HEK293T (cell line): ENCODE measurements at places on chromosomes 16 and 17.
A peak's percentile ranks its signal among the peaks of the same experiment; 100 is the strongest.

GRCh38 chr16:84495506-84495905, 9.0 kb downstream of the MEAK7 start:
- DNase-seq, result no peak

DNA sequence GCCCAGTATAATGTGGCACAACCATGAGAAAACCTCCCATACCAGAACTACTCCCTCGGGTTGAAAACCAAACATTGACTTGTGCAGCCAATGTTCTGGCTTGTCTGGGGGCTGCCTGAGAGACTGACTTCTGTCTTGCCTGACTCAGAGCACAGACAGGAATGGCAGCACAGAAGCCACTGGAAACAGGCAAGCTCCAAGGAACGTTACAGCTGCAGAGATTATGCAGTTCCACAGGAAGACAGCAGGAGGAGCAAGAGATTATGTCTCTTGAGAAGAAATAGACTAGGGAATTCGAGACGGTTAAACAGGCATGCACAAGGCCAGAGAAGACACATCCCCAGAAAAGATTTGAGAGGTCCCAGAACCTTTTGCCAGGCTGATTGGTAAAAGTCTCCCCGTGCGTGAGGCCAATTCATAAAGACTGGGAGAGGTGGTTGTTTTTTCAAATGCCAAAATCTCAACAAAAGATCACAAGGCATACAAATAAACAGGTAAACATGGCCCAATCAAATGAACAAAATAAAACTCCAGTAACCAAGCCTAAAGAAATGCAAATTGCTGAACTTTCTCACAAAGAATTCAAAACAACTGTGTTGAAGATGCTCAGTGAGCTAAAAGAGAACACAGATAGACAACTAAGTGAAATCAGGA, 90.6 kb upstream of the CDH5 start:
- DNase-seq, result peak; percentile 69

DNA sequence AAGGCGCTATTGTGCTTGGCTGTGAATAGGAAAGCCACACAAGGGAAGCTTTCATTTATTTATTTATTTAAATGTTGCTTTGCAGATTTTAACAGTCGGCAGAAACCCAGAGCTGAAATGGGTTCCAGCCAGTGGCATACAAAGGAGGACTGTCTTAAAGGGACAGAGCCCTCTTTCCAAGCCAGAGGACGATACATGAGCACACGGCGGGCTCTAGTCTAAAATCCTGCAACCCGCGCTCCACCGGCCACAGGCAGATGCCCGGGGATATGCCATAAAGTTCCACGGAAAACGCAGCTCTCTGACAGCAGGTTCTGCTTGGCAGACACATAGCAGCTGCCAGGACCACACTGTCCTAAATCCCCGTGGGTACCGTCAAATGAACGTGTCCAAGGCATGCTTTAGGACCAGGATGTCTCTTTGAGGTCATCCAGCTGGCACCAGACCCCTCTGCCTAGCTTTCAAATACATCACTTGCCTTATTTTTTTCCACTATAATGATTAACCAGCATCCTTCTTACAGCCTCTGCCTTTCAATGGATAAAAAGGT, 64.6 kb downstream of the CYTH1 start:
- DNase-seq, result no peak

GRCh38 chr16:87515475-87516330, 22.9 kb upstream of the ZCCHC14 start:
- no peak for DNase-seq

DNA sequence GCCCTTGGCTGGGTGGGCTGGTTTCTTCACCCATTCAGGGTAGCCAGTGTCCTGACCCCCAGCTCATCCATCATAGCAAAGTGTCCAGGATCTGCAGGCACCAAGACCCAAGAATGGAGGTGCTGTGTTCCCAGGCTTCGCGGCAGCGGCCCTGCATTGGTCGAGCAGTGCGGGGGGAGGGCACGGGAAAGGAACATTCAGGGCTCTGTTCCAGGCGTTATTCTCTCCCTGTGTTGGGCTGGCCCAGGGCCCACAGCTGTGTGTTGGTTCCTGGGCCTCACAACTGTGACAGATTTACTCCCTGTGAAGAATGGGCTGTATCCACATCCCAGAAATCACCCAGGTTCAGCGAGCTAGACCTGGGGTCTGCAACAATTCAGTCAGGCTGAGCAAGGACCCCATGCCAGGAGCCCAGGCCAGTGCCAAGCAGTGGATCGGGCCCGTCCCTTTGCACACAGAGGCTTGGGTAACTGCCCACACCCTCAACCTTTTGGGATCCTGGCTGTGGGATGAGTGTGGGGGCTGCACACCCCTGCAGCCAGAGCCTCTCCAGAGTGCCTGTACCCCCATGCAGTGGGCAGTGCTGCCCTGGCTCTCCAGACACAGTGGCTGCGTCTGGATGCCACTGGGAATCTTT, 10.0 kb downstream of the GPT2 start:
- no peak for DNase-seq

GRCh38 chr16:24170407-24170806, 85.7 kb upstream of the CACNG3 start:
- no peak for DNase-seq

- DNase-seq, result peak; percentile 61
These were observed 1.6 kb downstream of the PPY start for GRCh38 chr17:43940630-43941029.

DNA sequence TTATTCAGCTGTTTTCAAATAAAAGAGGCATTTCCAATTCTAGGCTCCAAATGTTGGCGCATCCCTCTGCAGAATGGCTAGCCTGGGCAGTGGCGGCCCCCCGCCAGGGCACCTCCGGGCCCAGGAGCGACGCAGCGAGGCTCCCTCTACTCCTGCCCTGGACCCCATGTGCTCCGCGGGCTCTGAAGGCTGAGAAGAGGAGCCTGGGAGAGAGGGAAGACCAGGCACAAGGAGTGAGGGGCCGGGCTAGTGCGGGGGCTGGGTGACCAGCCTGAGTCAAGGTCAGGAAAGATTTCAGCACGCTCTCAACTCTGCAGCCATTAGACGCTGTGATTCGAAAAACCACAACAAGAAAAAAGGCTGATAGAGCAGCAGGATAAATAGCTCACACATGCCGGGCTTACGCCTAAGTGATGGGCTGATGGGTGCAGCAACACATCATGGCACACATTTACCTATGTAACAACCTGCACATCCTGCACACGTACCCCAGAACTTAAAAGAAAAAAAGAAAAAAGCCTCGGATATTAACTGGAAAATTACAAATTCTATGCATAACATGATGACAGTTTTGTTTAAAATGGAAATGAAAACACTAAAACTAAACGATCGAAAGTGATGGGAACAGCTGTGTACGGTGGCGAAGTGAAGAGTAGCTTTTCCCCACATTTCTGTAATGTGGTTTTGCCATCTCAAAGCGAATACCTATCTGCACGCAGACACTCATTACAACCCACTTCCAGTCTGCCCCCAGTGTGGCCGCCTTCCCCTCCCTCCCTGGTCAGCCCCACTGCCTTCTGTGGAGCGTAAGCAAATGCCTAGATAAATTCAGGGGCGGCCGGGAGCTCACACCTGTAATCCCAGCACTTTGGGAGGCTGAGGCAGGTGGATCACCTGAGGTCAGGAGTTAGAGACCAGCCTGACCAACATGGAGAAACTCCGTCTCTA, 44.4 kb downstream of the MAP1LC3B start:
- no peak for DNase-seq

DNA sequence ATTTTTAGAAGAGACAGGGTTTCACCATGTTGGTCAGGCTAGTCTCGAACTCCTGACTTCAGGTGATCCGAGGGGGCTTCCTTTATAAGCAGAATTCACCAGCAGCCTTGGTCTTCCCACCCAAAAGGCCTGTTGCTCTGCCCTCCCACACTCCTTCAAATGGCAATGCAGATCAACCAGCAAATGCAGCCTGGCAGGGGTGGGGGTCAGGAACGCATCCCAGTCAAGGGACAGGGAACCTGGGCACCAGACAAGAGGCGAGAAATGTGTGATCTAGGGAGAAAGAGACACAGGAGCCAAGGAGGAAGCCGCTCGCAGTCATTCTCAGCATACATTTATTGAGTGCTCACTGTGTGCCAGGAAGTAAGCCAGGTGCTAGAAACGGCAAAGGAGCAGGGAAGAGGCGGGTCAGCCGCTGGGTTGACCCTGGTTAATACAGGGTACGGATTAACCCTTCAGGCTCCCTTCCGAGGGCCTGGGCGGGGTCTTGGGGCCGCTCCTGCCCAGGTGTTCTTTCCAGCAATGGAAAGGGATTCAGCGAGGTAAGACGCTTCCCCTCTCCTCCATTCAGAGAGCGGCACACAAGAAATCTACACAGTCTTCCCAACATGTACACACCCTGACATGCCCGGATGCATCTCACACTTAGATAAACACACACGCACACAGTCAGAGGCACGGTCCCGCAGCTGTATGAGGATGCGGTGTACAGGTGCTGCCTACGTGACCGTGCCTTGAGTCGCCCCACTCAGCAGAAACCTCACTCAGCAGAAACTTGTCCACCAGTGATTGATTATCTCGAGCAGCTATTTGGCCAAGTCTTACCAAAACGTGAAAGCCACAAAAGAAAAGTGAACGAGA, 6.6 kb upstream of the PITPNA start:
- DNase-seq, result no peak
